ENCODE measurements at places on chromosomes 6 and 20.

GRCh38 chr20:916125-916799 lies at the start of gene ANGPT4:
Gene ANGPT4 (minus strand): TSS chr20:916334. CDS start chr20:916214, 120 bp downstream.
- DNase-seq: peak; percentile 24

GRCh38 chr6:125097186-125097585 lies 56.4 kb upstream of the TPD52L1 start:
- DNase-seq: no peak

GRCh38 chr20:58447511-58448391 lies 58.7 kb downstream of the VAPB start:
- peak; percentile 11 for DNase-seq

DNA sequence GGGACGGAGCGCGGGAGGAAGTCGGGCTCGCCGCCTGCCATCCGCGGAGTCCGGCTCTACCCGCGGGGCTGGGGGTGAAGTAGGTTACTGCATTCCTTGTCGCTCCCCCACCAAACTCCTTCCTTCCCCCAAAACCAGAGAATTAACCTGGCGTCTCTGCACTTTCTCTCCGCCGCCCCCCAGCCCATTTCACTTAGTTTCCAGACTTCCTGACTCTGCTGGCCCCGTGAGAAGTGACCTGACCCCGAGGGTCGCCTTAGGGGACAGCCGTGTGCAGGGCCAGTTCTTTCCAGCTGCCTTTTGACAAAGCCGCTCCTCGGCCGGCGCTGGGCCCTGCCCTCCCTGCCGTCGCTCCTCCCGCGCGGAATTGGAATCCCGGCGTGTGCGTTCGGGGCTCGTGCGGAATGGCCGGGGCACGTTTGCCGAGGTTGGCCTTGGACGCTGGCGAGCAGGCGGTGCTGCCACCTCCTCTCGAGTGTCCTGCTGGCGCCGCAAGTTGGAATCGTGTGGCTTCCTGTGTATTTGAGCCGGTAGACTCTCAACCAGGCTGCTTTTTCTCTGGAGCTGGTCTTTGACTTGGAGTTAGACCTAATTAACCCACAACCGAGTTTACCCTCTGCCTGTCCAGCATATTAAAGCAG lies 650 bp downstream of the DCBLD1 start:
- DNase-seq: peak; percentile 37

GRCh38 chr20:34337982-34338726 lies 24.9 kb upstream of the ITCH start:
- no peak for DNase-seq

DNA sequence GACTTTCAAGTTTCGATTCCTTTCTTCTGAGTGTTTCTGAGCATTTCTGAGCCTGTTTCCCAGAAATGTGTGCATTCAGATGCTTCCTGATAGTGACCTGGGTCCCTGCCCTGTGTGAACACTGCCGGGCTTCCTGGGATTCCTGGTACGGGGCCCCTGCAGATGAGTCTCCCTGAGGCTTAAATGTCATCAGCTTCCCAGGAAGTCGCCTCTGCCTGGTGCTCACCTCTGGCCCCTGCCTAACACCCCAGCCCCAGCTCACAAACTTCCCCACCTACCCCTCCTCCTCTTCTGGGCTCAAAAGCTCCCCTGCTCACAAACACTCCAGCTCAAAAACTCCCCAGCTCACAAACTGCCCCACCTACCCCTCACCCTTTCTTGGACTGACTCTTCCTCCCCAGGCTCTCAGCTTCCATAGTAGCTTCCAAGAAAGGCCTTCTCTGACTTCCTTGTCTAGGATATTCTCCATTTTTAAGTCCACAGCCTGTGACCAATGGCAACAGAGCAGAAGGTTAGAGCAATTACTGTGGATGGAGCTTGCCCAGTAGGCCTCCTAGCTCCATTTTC lies 42.0 kb downstream of the TGM2 start:
- peak; percentile 29 for DNase-seq

GRCh38 chr6:28251661-28252008 lies 434 bp downstream of the ZKSCAN4 start:
- no peak for DNase-seq

GRCh38 chr6:31838968-31839367 lies 11.4 kb downstream of the HSPA1B start:
- DNase-seq: no peak

DNA sequence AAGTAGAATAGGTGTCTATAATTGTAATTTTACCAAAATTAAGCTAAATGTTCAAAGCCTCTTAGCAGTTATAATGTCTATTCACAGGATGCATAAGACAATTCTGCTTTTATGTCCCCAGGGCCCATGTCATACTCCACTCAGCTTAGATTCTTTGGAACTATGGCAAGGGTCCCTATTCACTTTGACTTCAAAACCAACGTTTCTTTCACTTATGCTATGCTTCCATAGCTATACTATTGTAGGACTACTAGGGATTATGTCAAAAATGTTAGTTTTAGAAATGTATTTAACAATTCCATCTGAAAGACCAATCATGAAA lies 15.8 kb upstream of the ADGRG6 start:
- no peak for DNase-seq

DNA sequence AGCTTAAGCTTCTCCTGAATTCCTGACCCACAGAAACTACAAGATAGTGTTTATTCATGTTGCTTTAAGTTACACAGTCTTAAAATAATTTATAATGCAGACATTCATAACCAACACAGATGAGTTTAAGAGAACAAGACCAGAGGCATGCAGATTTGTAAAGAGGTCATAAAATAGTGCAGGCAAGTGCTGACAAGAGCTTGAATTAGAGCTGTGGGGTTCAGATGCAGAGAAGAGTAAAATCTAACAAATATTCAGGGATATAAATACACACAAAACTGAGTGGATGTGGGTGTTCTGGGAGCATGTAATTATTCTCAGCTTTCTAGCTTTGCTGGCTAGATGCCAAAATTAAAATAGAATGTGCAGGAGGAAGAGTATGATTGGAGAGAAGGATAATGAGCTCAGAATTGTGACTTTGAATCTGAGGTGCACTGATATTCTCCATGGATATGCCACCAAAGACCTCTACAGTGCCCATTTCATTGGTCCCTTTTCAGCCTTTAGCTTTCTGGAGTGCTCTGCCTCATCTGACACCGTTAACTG lies 291.9 kb upstream of the SGK1 start:
- no peak for DNase-seq

DNA sequence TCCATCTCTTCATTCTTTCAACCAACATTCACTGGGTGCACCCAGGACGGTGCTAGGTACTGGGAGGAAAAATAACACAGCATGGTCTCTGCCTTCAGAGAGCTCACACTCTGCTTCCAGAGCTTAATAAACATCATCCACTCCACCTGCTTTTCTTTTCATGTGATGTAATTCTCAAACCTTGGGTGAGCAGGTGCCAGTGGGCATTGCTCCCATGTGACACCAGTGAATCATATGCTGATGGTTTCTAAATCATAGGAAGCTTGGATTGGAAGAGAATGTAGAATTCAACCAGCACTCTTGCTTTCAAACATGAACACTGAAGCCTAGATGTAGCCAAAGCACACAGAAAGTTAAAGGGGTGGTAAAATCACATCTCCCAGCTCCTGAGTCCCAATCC lies 189.8 kb downstream of the FOXA2 start:
- DNase-seq: no peak

DNA sequence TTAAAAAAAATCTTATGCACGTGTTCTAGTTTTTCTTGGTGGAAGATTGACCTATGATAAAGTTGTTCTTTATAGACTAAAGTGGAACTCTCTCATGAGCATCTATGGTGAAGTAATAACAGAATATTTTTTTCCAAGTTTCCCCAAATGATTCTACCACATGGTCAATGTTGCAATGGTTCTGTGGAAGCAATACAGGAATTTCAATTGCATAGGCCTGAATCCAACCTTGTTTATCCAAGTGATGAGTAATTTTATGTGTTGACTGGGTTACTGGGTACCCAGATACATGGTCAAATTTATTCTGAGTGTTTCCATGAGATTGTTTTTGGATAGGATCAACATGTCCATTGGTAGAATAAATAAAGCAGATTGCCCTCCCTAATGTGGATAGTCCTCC lies 581.5 kb downstream of the MMUT start:
- DNase-seq: no peak

DNA sequence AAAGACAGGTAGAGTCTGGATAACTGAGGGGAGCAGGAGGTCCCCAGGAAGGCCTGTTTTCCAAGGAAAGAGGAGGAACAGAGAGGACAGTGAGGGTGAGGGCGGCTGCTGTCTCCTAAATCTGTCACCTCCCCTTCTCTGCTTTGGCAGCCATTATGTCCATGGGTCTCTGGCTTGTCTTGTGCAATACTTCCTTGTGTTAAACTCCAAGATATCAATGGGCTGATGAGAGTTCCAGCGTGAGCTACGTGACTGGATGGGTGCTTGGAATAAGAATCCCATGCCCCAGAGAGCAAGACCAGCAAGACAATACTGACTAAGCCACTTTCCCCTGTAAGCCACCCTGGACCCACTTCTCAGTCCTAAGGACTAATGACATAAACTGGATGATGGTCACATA lies 26.3 kb upstream of the DNAAF9 start:
- DNase-seq: peak; percentile 17

- DNase-seq: no peak
Measured at GRCh38 chr6:126034656-126035055, 48.3 kb downstream of the TRMT11 start.

DNA sequence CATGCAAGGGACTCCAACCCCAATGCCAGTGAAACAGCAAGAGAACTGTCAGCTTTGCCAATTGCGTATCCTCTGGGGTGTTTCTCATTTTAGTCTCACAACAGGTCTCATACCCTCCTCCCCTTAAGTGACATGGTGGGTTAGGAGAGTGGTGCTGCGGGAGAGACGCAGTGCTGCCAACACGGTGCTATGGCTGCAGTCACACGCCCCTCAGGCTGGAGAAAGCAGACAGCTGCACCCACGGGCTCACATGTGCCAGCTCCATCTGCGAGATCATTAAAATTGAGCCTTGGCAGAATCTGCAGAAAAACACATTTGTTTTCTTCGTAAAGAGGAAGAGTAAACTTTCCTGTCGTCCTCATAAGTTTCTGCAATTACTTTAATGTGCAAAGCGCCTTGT lies 114.7 kb downstream of the ANKRD60 start:
- no peak for DNase-seq

DNA sequence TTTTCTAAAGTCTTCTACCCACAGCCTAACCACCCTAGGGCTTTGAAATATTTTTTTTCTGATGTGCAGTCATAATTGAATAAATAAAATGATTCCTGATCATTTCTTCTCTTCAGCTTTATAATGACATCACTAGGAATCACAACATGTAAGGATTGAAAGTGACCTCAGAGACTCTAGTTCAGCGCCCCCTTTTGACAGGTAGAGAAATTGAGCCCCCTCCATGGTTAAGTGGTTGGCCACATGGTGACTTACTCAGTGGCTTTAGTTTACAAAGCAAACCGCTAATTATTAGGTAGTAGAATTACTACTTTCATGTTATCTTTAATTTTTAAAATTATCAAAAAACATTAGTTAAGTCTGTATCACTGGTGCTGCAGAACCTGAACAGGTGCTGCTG lies 13.3 kb upstream of the SLC2A12 start:
- no peak for DNase-seq

DNA sequence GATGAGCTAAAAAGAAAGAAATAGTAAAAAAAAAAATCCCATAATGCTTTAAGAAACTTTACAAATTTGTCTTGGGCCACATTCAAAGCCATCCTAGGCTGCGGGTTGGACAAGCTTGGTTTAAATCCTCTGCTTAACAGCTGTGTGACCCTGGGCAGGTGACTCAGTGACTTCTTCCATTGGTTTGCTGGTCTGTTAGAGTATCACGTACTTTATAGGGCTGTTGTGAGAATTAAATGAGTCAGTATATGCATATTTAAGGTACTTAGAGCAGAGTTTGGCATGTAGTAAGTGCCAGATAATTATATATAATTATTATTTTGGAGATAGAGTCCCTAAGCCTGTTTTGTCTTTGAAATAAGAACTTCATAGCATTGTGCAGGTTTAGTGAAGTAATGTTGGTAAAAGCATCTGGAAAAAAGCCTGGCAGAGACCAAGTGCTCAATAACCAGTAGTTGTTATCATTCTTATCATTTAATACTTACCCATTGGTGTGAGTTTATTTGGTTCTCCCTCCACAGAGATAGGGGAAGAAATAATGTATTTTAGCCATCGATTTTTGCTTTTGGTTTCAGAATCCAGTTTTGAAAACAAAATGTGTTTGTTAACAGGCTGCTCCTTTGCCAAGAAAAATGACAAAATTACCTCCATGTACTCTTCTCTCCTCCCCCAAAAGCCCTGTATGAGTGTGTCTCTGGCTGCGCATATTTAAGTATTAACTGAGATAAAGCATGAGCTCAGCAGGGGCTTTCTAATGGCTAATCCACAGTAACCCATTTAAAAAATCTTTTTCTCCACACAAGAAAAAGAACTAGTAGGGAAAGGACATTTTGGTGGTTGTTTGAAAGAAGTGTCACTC lies 67.2 kb downstream of the FOXO3 start:
- no peak for DNase-seq

- DNase-seq: no peak
Measured at GRCh38 chr6:32424589-32425300, 14.9 kb upstream of the HLA-DRA start.

DNA sequence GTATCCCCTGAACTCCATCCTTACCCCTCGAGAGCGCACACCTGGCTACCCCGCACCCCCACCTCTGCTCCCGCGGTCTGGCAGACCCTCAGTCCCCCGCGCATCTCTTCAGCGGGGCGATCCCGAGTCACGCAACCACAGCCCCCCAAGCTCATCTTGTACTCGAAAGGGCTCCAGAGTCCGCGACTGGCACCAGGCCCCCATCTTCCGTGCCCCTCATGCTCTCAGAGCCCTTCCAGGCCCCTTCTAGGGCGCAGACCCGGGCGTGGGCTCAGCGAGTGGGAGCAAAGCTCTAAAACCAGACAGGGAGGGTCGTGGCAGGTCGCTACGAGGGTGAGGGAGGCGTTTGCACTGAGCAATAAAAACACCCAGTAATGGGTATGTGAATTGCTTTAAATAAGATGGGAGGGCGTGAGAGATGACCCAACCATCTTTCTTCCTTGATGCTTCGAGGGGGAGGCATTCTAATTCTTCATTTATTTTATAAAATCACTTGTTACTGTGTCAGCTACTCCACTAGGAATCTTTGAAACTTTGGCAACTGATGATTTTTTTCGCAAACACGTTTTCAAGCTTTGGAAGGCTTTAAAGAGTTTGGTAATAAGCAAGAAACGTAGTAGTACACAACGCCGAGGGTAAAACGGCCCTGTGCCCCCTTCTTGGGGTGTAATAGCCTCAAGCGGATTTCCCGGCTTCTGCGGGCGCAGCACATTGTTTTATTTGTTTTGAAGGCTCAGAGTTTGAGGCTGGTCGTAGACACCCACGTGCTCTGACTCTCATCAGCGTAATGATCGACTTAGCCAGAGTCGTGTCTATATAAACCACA lies 42.6 kb upstream of the SUPT3H start:
- DNase-seq: peak; percentile 85

- no peak for DNase-seq
Measured at GRCh38 chr20:31757254-31757653, 18.2 kb downstream of the TPX2 start.

- no peak for DNase-seq
Measured at GRCh38 chr20:35257175-35257909, 20.6 kb downstream of the MMP24OS start.
